KBM-7 (cell line): ENCODE measurements at places on chromosomes 13 and 19.
A peak's percentile ranks its signal among the peaks of the same experiment; 100 is the strongest.

DNA sequence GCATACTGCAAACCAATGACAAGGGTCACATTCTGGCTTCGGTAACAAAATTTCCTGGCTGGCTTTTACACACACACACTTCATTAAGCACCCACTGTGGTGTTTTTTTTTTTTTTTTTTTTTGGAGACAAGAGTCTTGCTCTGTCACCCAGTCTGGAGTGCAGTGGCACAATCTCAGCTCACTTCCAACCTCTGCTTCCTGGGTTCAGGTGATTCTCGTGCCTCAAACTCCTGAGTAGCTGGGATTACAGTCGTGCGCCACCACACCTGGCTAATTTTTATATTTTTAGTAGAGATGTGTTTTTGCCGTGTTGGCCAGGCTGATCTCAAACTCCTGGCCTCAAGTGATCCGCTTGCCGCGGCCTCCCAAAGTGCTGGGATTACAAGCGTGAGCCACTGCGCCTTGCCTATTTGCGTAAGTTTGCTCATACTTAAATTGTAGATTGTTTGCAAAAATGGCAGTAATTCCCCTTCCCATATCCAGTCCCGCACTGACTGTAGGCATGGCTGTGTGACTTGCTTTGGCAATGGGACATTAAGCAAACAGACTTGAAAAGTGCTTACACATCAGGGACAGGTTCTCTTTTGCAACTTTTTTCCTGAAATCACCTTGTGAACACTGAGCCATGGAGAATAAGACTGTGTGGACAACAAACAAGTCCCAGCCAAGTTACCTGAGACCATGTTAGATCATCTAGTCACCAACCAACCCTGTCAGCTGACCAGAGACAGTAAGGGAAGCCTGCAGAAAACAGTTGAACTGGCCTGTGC lies 42.1 kb upstream of the EBPL start:
- DNase-seq: no peak

DNA sequence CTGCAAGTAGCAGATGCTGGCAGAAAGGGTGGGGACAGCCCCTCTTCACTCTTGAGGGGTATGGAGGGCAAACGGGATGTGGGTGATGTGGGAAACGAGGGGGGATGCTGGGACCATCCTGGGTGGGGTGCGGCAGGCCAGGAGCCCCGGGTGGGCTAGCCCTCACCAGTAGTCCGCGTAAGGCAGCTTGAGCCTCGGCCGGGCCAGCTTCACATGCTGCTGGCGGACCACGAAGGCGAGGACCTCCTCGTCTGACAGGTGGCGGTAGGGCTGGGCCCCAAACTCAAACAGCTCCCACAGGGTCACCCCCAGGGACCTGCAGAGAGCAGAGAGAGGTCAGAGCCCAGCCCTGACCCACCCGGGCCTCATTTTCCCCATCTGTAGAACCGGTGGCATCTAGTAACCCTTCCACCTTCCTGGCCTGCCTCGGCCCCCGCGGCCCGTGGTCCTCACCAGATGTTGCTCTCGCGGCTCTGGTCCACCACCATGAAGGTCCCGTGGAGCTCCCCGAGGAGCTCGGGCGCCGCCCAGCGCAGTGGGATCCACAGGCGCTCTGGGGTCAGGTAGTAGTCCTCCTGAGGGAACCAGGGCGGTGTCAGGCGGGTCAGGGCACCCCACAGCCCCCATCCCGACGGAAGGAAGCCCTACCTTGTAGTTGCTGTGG lies 10.7 kb downstream of the LMTK3 start:
- DNase-seq: no peak

DNA sequence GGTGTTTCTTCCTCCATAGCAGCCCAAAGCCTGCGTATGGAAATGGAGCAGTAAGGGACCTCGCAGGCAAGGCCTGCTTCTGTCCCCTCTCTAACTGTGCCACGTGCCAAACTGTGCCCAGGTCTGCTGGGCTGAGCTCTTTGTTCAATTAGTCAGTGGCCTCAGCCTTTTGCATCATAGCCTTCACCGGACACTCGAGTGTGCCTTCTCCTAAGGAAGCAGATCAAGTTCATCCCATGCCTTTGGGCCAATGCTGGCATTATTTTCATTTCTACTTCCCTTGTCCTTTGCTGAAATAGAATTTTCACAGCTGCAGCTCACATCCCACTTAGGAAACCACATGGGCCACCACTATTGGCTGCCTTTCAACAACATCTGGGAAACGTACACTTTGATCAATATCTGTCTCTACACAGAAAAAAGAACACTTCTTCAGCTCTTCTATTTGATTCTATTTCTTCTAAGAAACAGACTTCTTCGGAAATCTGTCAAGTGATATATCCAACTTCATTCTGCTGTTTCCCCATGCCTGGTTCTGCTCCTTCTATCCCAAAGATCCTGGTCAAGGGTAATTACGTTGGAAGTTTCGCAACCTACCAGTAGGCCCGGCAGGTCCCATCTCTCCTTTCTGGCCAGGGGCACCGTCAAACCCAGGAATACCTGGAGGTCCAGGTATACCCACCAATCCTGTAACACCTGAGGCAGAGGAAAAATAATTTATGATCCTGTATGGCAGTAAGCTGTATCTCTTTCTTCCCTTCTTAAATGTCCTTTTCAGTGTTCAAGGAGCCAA lies 143.9 kb downstream of the COL4A1 start:
- no peak for DNase-seq

DNA sequence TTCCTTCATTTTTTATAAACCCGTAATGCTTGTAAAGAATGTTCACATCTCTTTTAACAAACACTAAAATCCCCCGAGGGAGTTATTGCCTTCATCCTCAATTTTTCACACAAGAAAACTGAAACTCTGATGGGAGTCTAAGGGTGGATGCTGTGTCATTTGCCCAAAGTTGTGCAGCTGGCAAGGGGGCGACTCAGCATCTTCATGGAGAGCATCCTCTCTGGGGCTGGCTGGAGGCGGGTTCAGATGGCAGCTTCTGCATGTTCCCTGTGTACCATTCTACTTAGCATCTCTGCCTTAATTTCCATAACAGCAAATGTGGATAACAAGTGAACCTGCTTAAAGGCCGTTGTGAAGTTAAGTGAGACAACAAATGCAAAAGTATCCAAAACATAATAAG lies 256.4 kb downstream of the IRS2 start:
- no peak for DNase-seq

DNA sequence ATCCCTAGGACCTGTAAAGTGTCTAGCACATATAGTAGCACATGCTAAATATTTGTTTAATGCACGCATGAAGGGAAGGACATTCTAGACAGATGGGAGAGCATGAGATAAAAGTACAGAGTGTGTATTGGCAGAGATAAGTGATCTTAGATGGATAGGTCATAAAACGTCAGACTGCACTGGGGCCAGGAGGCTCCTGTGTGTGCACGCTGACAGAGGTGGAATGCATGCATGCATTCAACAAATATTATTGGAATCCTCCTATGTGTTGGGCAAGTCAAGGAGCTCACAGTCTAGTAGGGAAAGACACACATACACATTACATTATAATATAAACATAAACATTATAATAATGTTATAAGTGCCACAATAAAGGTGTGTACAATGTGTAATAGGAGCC lies 73.3 kb downstream of the FGF9 start:
- DNase-seq: no peak

GRCh38 chr19:16911046-16911445 lies 22.2 kb downstream of the F2RL3 start:
- no peak for DNase-seq

GRCh38 chr19:19650331-19650730 lies 6.9 kb upstream of the GMIP start:
- no peak for DNase-seq

GRCh38 chr19:33235996-33236350 lies 10.3 kb upstream of the SLC7A10 start:
- no peak for DNase-seq

DNA sequence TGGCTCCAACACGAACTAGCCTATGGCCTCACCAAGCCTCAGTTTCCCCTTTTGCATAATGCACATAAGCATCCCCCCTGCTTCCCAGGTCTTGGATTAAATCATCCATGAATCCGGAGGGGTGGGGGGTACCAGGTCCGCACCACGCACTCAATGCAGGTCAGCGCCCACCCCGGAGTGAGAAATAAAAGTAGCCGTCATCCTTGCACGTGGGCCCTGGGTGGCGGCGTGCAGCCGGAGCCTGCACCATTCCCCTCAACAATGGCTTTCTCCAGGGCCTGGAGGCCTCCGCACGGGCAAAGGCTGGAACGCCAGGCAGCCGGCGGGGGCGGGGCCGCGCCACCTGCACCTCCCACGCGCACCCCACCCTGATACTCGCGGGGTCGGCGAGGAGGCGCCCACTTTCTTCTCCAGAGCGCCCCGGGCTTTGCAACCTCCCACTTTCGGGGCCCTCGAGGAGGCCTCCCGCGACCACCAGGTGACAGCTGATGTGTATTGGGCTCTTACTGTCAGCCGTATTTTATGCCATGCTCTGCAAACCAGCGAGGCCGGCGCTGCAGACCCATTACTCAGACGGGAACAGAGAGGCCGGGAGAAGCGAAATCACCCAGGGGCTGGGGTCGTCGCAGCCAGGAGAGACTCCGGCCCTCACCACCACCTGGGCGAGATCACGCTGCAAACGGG lies 767 bp upstream of the GADD45B start:
- peak; percentile 75 for DNase-seq

DNA sequence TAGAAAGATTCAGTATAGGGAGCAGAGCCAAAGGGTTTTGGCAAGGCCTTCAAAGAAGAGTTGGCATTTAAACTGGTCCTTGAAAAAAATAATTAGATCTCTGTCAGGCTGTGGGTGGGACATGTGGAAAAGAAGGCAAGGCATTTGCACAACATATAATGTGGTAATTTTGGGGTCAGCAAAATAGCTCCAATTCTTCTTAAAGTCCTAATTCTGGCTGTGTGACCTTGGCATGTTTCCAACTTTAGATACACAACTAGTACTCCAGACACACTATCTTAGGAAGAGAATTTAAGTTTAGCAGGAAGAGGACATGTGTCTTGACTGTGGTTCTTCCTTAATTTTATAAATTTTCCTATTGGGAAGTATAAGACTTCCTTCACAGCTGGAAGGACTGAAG lies 206.3 kb downstream of the PCDH17 start:
- no peak for DNase-seq
